ENCODE measurements at places on chromosomes 5 and 9.

DNA sequence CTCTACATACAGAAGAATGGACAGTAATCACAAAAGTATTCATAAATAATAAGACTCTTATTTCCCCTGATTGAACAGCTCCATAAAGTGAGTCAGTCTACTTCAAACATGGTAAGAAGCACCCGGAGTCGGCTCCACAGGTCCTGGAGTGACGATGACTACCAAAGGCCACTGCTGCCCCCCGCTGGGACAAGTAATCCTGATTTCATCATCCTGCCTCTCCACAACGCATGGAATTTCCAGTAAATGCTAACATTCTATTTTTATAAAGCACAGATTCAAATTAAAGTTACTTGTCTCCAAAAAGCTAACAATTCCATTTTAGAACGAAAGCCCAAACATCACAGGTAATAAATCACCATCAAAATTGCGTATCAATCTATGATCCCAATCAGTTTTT is 16.2 kb downstream of the ATPSCKMT start:
- DNase-seq: no peak

DNA sequence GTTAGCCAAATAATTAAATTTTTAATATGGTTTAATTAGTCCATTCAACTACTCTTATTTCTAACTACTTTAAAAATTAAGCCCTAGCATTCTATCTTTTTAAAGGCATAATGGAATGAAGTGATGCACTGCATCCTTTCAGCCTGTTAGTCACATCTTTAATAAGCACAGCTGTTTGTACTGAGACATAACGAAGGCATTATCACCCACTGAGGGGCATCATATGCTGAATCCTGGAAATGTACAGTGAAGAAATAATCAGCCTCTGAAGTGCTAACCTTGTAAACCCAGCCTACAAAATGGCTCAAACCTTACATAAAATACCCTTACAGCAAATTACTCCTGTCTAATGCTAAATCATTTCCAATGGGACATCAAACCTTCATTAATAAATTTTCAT is 33.1 kb downstream of the EPB41L4A start:
- DNase-seq: no peak

DNA sequence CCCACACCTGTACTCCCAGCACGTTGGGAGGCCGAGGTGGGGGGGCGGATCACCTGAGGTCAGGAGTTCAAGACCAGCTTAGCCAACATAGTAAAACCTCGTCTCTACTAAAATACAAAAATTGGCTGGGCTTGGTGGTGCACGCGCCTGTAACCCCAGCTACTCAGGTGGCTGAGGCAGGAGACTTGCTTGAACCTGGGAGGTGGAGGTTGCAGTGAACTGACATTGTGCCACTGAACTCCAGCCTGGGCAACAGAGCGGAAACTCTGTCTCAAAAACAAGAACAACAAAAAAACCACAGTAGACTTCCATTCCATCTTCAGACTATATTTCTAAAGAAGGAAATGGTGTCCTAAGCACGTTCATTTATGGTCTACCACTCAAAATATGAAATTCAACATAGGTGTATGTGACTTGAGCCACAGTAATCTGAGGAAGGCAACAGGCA is 14.2 kb upstream of the SERINC5 start:
- DNase-seq: no peak

DNA sequence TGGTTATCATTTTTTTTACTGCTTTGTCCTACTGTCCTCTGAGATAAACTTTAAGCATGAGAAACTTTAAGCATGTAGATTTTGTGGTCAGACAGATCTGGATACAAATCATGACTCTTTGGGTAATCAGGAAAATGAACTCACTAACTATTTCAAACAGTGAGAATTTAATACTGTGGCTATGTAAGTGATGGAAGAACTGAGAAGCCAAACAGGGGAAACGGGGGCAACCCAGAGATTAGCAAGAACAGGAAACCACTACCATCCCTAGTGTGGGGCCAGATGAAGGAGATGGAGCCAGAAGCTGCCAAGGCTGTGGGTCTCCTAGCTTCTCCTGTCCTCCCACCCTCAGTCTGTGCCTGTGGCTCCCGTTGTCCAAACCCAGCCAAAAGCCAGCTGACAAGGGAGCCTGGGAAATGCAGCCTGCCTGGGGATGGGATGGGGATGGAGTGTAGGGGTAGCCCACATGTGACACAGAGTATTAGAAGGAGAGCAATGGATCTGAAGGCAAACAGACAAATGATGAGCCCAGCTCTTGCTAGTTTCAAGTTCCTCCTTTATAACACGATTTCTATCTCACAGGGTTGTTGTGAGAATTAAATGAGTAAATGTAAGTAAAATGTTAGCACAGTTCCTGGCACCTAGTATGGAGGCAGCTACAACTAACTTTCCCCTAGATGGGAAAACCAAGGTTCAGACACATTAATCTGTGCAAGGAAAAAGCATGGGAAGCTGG is 27.7 kb upstream of the CDC23 start:
- no peak for DNase-seq

- no peak for DNase-seq
These were observed at the start of gene IL12B for GRCh38 chr5:159330131-159330800. TSS of gene IL12B (minus strand) at chr5:159330487. CDS start at chr5:159326782, 3,705 bp downstream.

GRCh38 chr5:171703146-171703545 is 82.5 kb upstream of the SMIM23 start:
- DNase-seq: no peak

DNA sequence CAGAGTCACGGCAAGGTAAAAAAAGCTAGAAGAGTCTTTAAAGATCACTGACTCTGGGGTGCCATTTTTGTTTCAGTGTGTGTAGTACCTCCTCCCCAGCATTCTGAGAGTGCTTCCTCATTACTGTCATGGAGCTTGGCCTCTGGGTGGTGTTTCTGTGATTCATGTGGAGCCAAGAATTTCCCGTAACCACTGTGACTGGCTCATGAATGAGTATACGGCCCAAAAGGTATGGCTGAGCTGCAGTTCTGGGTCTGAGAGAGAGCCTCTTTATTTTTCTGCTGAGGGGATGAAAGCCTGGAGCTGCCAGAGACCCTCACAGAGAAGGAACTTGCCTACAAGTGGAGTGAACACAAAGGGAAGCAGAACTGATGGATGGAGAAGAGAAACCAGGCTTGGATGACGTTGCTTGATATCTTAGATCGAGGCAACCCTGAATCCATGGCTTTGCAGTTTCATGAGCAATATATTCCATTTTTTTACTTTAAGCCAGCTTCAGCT is 85.6 kb downstream of the PTTG1 start:
- DNase-seq: peak; percentile 14

DNA sequence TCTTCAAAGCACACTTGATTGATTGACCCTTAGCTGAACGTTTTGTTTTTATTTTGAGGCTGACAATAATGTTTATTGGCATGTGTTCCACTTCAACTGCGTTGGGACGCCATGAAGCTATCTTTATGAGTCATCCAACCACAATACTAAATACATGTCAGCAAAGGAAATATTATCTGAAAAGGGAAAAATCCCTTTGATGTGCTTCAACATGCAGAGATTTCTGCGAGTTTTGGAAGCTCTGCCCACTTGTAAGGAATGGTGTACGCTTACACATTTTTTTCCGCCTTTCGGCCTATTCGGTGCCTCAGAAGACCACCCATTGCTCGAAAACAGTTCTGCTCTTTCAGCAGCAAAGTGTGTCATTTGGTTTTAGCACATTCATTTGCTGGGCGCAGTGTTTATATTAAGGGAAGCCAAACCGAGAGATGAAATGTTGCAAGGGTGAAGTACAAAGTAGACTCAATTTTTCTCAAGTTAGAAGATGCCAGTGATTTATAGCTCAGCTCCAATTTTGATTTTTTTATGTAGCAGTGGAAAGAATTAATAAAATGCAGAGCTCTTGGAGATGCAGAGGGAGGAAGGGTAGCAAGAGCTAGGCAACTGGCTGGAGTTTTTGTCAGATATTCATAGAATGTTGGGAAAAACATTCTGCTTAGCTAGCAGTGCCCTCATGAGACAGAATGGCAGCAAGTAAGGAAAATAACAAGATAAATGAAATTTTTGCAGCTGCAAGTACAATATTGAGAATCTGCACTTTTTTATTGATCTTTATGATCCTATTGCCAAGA is 68.9 kb downstream of the PRDM6 start:
- no peak for DNase-seq

DNA sequence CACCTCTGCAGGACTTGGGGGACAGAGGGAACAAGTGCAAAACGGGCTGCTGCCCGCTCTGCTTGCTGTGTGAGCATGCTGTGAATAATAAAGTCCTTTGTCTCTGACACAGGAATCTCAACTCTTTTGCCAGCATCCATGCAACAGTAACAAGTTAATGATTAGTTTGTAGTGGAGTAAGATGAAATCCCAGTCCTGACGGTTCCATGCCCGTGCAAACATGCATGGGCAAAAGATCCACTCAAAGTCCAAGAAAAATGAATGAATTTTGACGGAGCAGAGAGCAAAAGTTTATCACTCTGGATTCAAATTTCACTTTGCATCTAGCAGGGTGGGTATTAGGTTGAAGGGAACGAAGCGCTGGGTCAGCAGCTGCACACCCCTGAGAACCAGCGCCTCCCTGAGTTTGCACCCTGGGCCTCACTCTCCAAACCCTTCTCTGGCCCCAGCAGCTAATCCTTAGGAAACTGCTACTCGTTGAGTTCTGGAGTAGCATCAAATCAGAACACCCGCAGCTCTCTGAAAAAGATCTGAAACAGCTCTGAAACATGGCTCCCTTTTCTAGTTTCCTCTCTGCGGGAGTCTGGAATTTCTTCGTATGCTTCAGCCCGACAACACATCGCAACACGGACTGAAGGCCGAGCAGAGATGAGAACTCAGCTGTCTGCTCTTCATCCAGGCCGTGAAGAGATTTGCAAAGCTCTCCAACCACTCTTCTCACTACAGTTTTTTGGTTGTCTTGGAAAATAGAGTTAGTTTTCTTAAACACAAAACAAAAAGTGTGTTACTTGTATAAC is 45.6 kb upstream of the RUFY1 start:
- DNase-seq: no peak

GRCh38 chr5:126849101-126849678 is 72.3 kb downstream of the LMNB1 start:
- no peak for DNase-seq

GRCh38 chr9:93093127-93093876 is 2.7 kb upstream of the CARD19 start:
- no peak for DNase-seq

- DNase-seq: no peak
These were observed 151.6 kb upstream of the PHYKPL start for GRCh38 chr5:178383919-178384815.

DNA sequence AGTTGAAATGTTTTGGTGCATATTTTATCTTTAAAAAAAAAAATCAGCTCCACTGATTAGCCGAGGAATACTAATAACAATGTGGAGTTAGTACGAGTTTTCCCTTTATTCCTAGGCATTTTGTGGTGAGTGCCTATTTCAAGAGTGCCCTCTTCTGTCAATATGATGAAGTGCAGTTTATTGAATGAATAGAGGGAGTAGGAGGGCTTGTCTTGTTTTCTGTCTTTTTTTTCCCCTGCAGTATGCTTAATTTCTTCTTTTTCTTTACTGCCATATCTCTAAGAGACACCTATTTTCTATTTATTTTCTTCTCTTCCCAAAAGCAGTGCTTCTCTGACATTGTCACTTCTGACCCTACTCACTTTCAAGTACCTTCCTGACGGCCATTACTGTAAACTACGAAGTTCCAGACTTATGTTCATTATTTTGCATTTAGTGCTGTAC is 169.6 kb upstream of the PITX1 start:
- DNase-seq: no peak

DNA sequence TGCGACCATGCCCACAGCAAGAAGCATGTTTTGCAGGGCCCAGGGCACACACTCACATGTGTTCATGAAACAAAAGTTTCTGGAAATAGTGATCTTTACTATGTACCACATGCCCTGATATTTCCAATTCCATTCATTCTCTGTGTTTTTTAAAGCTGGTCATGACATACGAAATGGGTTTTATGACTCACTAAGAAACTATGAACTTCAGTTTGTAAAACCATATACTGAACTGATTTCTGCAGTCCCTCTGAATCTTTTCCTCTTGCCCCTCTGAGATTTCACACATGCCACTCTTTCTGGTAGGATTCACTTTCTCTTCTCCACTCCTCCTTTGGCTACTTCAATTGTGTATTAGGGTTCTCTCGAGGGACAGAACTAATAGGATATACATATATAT is 416.1 kb upstream of the TRPC7 start:
- DNase-seq: no peak

Measured in activated naive CD4-positive, alpha-beta T cell treated with anti-CD3 and anti-CD28 coated beads, Interleukin-2, amount 50 U/mL, for 16 hours (primary cell).